ENCODE measurements at places on chromosomes 2 and 18. TPM values are rescaled to one million over a fixed set of nuclear protein-coding genes. Genes with fewer than 3 reads are reported as not detected.

DNA sequence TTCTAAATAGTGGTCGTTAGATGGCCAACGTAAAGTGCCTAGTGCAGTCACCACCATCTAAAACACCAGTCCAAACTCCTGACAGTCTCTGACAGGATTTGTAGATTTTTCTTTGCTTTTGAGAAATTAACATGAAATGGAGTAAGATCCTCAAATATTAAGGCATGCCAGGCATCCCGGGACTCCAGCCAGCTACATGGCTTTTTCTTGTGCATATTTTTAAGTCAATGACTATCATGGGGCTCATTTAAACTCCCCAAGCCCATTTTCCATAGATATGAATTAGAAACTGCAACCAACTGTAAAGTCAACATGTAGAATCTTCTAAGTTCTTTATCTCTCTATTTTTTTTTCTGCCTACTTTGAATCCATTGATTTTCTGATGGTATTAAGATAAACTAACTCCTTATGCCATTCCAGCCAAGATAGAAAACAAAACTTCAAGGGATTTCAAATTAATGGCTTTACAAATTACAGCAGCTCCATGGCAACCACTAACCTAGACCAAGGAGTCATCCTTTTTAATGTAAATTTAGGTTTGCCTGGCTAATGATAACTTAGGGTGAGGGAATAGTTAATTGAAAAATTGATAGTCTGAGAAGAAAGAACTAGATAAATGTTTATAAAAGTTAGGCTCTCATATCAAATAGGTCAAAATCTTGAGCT lies 764.1 kb upstream of the NXPH2 start:
- no peak for DNase-seq

DNA sequence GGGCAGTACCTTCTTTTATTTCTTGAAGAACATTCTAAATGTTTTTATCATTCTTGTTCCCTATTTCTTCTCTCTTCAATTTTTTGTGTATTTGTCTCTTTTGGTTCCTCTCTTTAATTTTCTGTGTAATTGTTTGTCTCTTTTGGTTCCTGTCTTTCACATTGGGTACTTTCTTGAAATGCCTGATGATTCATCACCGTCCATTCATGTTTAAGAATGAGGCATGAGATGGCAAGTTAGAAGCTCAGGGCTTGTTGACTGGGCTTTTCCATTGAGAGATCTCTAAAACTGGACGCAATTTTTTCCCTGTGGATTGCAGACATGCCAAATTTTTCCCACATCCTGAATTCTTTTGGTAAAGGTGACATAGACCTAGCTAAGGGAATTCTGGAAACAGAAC lies 33.7 kb upstream of the IL1R2 start:
- peak; percentile 38 for DNase-seq

- DNase-seq, result no peak
Measured at GRCh38 chr2:15119722-15120175, 441.4 kb downstream of the NBAS start.

The EIF5B gene
- total RNA-seq, result 11.7 TPM

The CPO gene
- not detected for total RNA-seq

- DNase-seq, result no peak
Measured at GRCh38 chr2:181281206-181281832, 175.9 kb upstream of the ITGA4 start.

The SCG2 gene
- 18.0 TPM for total RNA-seq

The SLC14A1 gene
- total RNA-seq, result 4.6 TPM

DNA sequence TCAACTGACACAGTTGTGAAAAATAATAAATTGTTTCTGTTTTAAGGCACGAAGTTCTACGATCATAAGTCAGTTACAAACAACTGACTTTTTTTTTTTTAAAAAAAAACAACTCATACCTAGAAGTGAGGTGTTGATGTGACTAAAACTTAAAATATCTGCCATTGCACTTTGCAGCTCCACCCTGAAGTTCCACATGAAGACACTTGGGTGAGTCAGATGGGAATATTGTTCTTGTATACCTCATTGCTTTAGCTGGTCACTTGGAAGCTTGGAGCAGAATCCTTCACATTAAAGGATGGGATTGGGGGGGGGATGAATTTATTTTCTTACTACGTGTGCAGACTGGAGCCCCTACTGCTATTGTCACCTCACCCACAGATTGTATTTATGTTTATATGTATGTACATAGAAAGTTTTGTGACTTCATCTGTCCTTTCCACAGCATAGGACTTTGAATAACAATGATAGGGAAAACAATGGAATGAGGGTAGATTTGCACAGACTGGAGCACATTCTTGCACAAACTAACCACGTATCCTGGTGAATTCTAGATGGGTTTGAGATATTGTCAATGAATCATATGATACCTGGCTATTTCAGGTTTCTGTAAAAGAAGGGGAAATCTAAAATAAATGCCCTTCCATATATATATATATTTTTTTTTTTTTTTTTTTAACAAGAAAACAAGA lies 57.9 kb upstream of the ARHGAP15 start:
- peak; percentile 39 for DNase-seq

GRCh38 chr2:213679894-213680293 lies 395.6 kb downstream of the SPAG16 start:
- DNase-seq, result no peak

- DNase-seq, result no peak
Measured at GRCh38 chr2:202015471-202015870, 18.2 kb upstream of the FZD7 start.

DNA sequence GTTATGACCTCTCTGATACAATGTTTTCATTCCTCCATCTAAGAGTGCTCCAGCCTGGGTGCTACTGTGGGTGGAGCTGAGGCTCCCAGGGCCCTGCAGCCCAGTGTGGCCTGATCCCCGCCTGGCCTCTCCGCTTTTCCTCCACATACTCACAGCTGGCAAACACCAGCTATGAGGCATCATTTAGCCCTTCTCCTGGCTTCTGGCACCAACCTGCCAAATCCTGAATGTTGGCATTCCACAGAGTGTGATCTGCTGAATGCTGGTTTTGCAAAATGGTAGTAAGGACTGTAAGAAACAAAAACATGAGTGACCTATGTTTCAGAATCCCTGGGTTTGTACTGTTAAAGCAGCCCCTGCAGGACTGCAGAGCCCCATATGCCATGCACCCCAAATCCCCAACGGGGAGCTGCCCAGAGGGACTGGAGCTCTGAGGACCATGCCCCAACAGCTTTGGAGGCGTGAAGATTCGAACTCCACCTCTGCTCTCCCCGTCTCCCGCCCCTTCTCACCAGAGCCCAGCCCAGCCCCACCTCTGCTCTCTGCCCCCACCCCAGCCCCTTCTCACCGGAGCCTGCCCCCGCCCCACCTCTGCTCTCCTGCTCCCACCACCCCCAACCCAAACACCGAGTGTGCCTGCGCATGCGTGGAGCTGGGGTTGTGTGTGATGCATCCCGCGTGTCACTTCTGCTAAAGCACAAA lies 4.2 kb downstream of the SLC66A2 start:
- no peak for DNase-seq

Data from M059J (cell line).